Daoy (cell line): ENCODE measurements at places on chromosomes 3 and 15.
A peak's percentile ranks its signal among the peaks of the same experiment; 100 is the strongest.

DNA sequence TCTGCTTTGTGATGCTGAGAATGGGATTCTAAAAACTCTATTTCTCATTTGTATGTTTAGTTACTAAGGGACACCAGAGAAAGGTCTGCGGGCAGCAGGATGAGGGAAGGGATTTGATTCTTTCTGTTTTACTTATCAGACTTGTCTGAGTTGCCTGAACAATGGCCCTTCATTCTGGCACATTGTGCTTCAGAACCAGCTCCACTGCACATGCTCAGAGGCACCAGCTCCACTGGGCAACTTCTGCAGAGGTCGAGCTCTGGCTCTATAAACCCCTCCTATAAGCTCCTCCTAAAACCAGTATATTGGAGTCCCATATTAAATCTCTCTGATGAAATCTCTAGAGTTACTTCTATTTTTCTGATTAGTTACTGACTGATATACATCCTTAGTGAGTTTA, 453.2 kb upstream of the CDIN1 start:
- DNase-seq, result no peak

- DNase-seq, result peak; percentile 21
These were observed 397.2 kb downstream of the GAP43 start for GRCh38 chr3:116020495-116020894.

- no peak for DNase-seq
These were observed 213.3 kb upstream of the GBE1 start for GRCh38 chr3:81974751-81975150.

DNA sequence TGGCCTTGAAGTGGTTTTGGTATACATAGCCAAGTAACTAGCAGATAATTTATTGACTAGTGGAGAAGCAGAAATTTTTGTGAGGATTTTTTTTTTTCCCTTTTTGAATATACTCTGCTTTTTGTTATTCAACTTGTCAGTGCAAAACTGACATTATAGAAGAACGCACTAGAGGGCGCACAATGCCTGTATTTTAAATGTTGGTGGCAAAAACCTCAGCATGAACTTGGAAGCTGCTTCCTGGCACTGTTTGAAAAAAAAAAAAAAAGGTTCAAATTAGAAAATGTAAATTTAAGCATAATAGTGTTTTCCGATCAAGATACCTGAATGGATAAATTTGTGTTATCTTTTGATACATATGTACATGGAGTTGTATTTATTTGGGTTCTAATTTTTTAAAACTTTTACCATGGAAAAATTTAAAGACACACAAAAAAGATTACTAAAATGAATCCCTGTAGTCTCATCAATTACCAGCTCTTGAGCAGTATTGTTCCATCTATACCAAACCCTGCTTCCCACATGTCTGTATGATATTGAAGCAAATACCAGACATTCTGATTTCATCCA, 56.0 kb downstream of the SLC25A26 start:
- peak; percentile 46 for DNase-seq

- DNase-seq, result no peak
These were observed 140.6 kb upstream of the BHLHE40 start for GRCh38 chr3:4838621-4839022.

GRCh38 chr3:70049761-70050160, 50.2 kb downstream of the SAMMSON start:
- peak; percentile 34 for DNase-seq

- peak; percentile 68 for DNase-seq
These were observed 6.8 kb upstream of the LDHAL6B start for GRCh38 chr15:59199626-59200465.

GRCh38 chr3:174098746-174099145, 701.2 kb downstream of the NLGN1 start:
- DNase-seq, result no peak

GRCh38 chr15:101368086-101368780, 73.2 kb upstream of the SNRPA1 start:
- DNase-seq, result no peak

- no peak for DNase-seq
These were observed 394.2 kb upstream of the EPHA3 start for GRCh38 chr3:88713233-88713691.
